CD4-positive, alpha-beta T cell treated with Interleukin-2 at 100 ng/mL for 4 hours (primary cell): ENCODE measurements at places on chromosomes 11 and 22.

DNA sequence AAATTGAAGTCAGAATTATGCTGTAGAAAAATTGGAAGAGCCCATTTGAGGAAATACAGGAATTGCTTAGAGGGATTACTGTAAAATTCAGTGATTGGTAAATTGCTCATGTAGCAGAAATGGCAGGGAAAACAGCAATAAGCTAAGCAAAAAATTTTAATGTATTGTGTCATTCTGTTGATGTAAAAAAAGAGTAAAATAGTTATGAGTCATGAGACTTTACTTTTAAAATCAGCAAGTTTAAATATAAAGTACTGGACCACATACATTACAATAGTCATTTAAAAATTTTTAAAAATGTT, 10.4 kb downstream of the PDHX start:
- DNase-seq: no peak

- peak; percentile 49 for DNase-seq
These were observed 579 bp upstream of the RASD2 start for GRCh38 chr22:35539910-35540594.

- no peak for DNase-seq
These were observed 10.4 kb downstream of the CHRDL2 start for GRCh38 chr11:74720596-74721478.

DNA sequence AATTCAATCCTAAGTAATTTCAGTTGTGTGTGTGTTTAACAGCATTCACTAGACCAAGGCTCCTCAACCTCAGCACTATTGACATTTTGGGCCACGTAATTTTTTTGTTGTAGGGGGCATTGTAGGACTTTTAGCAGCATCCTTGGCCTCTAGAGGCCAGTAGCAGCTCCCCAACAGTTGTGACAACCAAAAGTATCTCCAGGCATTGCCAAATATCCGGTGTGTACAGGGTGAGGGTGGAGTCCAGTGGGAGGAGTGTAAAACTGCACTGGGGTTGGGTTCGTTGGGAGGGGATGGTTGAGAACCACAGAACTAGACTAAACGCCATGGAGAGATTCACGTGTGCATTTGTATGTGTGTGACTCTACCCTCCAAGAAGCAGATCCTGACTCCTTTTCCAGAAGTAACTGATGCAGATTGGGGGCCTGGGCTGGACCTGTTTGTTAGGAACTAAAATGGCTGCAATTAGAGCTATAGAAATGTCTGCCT, 5.9 kb upstream of the PHF21A start:
- DNase-seq: peak; percentile 77

DNA sequence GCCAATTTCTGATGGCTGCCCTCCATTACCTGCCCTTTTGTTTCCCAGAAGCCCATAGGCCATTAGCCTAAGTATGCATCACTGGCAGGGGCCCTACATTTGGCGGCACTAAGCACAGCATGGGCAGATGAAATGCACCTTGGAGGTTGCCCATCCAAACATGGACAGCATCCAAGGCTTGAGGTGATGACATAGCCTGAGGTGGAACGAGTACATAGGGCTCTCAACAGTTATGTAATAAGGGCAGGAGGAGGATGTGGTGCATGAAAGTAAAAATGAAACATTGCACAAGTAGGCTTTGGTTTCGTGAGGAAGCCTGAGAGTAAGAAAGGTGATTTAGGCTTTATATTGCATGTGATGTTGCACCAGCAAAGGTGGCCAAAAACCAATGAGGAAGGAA, 148.1 kb downstream of the FAM76B start:
- peak; percentile 32 for DNase-seq
